ENCODE measurements at places on chromosomes 16 and 17.

DNA sequence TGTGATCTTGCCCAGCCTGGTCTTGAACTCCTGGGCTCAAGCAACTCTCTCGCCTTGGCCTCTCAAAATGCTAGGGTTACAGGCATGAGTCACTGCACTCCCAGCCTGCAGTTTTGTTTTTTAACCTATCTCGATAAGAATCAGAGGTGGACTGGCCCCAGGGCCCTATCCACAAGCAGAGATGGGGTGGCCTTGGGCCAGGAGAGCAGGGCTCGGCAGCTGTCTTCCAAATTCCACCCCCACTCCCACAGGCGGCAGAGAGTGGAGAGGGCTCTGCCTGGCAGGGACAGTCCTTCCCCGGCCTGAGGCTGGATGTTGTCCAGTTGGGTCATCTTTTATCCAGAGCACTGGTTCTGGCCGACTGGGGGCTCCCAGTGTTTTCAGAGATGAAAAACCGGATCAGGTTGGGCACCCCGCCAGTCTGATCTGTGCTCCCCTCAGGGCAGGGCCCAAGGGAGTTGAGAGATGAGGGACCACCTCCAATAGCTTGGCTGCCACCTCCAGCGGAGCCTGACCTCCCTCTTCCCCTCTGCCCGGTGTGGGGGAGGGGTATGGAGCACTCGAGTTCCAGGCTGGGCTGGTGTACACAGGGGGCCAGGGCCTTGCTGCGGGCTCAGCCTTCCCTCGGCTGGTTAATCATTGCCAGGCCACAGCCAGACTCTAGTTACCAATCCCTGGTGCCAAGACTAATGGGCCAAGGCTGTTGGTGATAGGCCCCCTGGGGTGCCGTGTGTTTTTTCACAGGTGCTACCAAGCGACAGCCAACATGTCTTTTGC is 30.3 kb upstream of the MYO15B start:
- no peak for DNase-seq

DNA sequence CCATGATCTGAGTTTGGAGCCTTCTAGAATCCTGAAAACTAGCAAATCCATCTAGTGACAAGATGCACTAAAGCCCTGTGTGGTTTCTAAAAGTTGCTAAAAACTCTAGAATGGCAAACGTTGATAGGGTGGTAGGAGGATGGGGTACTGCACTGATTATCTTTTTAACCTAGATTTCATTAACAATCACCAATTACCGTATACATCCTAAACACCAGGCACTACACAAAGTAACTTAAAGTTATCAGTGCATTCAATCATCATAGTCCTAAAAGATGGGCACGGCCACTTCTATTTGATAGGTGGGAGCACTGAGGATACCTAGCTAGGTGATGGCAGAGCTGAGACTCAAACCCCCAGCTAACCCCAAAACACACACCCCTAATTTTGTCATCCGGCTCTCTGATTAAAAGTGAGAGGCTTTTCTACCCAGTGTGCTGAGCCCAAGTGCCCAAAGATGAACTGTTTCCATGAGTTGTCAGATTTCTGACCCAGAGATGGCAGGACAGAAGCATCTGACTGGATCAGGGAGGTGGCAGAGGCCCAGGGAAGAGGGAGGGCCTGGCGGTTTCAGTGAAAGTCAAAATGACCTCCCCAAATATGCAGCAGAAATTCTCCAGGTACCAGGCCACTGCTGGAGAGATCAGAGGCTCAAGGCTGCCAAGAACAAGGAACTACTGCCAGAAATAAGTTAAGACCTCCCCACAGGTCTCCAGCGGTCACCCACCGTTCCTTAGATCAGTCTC is 396.8 kb downstream of the SOX9 start:
- no peak for DNase-seq

GRCh38 chr17:10661437-10661836 is 4.3 kb upstream of the MYH3 start:
- DNase-seq, result no peak

DNA sequence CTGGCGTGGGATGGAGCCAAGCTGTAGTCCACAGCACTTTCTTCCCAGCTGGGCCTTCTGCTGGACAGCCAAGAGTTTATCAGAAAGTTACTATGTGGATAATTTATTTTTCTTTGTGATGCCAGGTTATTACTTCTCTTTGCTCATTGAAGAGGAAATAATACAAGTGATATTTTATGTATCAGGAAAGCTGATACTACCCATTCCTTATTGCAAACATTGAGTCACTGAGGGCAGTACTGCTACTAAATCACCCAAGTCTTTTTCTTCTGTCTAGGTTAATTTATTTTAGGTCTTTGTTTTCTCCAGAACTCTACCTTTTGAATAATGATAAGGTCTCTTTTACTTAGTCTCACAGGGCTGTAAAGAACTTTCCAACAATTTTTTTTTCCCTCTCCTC is 8.3 kb downstream of the NUP93 start:
- DNase-seq, result no peak

- no peak for DNase-seq
These were observed 24.6 kb upstream of the WFDC1 start for GRCh38 chr16:84270071-84270470.

DNA sequence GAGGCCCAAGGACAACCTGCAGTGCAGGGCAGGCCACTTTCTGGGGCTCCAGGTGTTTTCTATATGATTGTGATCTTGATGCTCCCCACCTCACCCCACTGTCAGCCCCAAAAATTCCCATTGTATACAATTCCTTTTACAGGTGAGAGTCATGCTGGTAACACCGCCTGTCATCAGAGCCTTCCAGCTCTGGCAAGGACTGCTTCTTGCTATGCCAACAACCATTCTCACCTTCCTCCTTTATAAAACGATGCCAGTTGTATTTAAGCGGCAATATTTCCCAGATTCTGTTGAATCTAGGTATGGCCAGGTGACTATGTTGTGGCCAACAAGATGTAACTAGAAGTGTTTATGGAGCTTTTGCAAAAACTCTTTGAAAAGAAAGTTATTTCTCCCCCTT is 30.4 kb upstream of the CALB2 start:
- no peak for DNase-seq

DNA sequence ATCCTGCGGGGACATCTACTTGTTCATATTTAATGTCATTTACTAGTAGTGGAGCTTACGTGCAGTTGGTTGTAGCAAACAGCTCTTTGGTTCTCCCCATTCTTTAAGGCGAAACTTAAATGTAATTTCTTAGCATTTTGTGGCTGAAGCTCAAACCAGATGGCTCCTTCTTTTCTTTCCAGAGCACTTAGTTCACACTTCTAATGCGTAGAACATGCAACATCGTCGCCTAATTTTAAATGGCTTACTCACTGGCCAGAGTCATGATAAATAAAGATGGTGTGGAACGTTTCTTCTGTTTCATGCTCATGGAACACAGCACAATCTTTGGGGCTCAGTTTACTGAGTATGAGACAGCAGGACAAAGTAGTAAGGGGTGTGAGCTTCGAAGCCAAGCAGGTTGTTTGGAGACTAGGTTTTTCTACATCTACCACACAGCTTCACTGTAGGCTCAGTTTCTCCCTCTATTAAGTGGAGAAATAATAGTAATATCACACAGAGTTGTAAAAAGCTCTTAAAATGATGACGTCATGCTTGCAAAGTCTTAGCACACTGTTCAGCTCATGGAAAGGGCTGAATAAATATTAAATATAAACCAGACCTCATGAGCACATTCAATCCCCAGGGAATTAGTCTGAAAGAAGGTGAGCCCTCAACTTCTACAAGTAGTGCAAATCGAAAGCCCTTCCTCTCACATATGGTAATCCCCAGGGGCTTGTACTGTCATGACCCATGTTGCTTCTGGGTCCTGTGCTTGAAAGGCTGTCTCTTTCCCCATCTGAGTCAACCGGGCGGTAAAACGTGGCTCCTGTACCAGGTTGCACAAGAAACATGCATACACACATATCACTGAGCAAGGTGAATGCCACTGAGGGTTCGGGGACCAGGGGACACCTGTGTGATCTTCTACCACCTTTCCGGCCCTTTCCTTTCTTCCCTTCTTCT is 384.3 kb downstream of the CDH13 start:
- no peak for DNase-seq

GRCh38 chr17:57706761-57707160 is 38.3 kb downstream of the CCDC182 start:
- no peak for DNase-seq

GRCh38 chr16:46832757-46833459 is 1.9 kb upstream of the C16orf87 start:
- DNase-seq, result no peak

- peak; percentile 77 for DNase-seq
These were observed 669 bp downstream of the RNF167 start for GRCh38 chr17:4940555-4941318.

- peak; percentile 75 for DNase-seq
These were observed at the start of gene KSR1 for GRCh38 chr17:27455914-27456680. Gene KSR1, plus strand, starts transcription at chr17:27456448. Its CDS starts 196 bp downstream, at chr17:27456644.

- DNase-seq, result no peak
These were observed 52.8 kb downstream of the DNAH9 start for GRCh38 chr17:11651089-11651488.

DNA sequence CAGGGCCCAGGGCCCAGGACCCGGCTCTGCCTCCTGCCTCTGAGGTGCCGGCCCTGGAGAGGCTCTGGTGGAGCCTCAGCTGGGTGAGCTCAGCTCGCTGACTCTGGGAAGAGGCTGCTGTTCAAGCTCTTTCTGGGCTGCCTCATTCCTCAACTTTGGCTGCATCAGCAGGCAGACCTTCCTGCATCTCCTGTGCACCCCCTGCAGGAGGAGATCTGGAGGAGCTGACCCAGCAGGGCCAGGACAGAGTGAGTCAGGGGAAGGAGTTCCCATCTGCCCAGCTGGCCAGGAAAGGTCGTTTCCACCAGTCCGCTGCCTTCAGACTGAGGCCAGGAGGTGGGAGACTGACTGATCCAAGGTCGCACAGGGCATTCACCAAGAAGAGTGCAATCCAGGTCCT is 10.7 kb downstream of the CRHR1 start:
- peak; percentile 31 for DNase-seq

DNA sequence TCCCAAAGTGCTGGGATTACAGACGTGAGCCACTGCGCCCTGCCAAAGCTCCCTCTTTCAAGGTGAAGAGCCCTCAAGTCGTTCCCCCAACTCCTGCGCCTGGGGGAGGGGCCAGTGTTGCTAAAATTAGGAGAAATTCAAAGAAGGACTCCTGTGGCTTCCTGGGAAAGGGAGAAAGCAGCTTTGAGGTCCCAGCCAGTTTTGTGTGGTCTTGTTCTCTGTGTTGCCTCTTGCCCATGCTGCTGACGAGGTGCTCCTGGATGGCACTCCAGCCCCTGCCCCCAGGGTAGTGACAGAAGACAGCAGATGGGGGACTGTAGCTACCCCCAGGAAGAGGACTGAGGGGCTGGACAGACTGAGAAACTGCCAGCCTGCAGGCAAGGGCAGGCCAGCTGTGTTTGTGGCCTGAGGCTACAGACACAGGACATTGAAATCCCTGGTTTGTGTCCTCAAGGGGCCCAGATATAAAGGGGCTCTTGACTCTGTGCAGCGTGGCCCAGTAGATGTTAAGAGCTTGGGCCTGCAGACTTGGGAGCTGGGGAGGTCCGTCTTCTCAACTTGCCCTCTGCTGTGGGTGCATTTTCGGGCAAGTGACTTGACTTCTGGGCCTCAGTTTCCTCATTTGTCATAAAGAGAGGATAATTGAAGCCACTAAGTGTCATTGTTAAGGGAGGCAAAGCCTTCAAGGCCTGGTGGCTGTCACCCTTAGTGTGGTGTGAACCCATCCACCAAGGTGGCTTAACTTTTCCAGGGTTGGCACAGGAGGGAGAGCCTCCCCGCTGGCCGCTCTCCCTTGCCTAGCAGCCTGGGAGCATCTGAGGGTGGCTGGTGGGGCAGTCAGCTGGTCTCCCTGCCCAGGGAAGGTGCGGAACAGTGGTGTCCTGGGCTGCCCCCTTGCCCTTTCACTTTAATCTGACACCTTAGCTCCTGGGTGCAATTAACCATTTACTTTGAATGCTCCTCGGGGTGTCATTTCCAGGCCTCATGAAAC is 4.1 kb downstream of the UBALD2 start:
- no peak for DNase-seq

DNA sequence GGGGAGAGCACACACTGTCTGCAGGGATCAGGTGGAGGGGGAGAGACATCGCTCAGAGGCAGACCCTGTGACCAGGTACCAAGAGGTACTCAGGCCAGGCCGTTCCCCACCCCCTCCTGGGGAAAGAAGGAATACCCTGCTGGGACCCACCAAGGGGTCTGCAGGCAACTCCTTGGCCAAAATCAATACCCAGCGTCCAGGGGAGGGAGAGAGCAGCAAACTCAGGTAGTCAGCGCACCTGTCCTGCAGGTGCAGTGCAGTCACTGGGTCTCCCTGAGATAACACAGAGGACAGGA is 57.5 kb upstream of the DOC2B start:
- DNase-seq, result no peak

DNA sequence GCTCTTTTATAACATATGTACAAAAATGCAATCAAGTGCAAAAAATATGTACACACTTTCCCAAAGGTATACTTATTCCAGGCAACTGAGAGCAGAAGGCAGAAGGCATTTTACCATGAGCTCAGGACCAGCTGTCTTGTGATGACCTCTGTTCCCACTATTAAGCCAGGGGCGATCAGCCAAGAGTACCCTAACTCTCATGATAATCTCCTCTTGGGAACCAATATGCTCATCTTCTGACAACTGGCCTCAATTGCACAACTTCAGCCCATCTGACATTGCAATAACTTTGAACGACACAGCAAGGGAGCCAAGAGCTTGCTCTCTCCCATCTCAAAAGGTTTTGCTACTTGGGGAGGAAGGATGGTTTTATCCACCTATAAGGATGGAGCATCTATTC is 471.9 kb downstream of the HS3ST3B1 start:
- DNase-seq, result no peak

- DNase-seq, result no peak
These were observed 2.4 kb downstream of the OSGIN1 start for GRCh38 chr16:83955218-83956130.

- no peak for DNase-seq
These were observed 139.5 kb downstream of the C16orf95 start for GRCh38 chr16:87177673-87178072.

DNA sequence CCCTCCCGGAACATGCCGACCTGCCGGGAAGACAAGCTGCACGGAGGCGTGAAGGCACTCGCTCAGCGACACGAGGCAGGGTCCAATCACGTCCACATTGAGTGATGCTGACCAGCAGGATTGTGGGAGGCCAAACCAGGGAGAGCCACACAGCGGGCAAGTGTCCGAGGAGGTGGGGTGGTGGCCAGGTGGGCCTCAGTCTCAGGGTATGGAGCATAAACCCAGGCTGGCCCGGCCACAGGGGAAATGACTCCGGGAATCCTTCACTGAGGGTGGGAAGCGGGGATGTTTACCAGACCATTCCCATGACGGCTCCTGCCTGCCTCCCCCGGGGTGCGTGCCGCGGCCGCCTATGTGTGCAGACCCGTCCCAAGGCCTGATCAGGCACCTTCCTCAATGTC is 62.5 kb downstream of the RPH3AL start:
- DNase-seq, result no peak
